ENCODE measurements at places on chromosomes 4 and X. TPM values are rescaled to one million over a fixed set of nuclear protein-coding genes. Genes with fewer than 3 reads are reported as not detected.

- H3K27me3 ChIP-seq, result no peaks in the 10 kb centered on the region
- H3K36me3 ChIP-seq, result no peaks in the 10 kb centered on the region
- H3K27ac ChIP-seq, result no peak overlapping the region
- no peak for DNase-seq
- no peak overlapping the region for H3K4me3 ChIP-seq
Measured at GRCh38 chr4:66565801-66566200, 895.5 kb upstream of the EPHA5 start.

- no peaks in the 10 kb centered on the region for H3K27me3 ChIP-seq
- no peaks in the 10 kb centered on the region for H3K36me3 ChIP-seq
- no peak for DNase-seq
- no peaks in the 10 kb centered on the region for H3K4me1 ChIP-seq
- no peak overlapping the region for H3K4me3 ChIP-seq
Measured at GRCh38 chrX:43446752-43447151, 209.3 kb upstream of the MAOA start.

DNA sequence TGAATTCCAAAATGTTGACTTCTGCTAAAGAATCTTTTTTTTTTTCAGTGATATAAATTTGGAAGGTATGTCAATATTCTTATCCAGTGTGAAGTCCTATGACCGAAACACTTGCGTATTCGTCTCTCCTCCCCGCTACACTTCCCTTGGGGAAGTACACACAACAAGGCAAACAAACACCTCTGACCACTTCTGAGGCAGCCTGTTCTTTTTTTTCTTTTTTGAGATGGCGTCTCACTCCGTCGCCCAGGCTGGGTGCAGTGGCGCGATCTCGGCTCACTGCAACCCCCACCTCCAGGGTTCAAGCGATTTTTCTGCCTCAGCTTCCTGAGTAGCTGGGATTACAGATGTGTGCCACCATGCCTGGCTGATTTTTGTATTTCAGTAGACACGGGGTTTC lies 78.1 kb upstream of the DHRSX start:
- peaks cover 3% of the 10 kb centered on the region for H3K4me1 ChIP-seq
- no peak overlapping the region for H3K4me3 ChIP-seq
- H3K27ac ChIP-seq, result no peak overlapping the region
- no peaks in the 10 kb centered on the region for H3K36me3 ChIP-seq

- H3K27ac ChIP-seq, result no peak overlapping the region
- no peaks in the 10 kb centered on the region for H3K4me1 ChIP-seq
- no peaks in the 10 kb centered on the region for H3K36me3 ChIP-seq
Measured at GRCh38 chr4:109590905-109591304, 30.9 kb downstream of the MCUB start.

GRCh38 chrX:140391313-140391712 lies 113.6 kb downstream of the SOX3 start:
- no peak overlapping the region for H3K27ac ChIP-seq
- H3K27me3 ChIP-seq, result no peaks in the 10 kb centered on the region
- H3K36me3 ChIP-seq, result no peaks in the 10 kb centered on the region
- H3K4me3 ChIP-seq, result no peak overlapping the region
- DNase-seq, result no peak

The DDIT4L gene
- 0.16 TPM for total RNA-seq

GRCh38 chr4:172232966-172233365 lies 419.8 kb downstream of the GALNTL6 start:
- no peak for DNase-seq
- H3K27me3 ChIP-seq, result no peaks in the 10 kb centered on the region
- no peaks in the 10 kb centered on the region for H3K4me1 ChIP-seq
- no peak overlapping the region for H3K4me3 ChIP-seq

The PCDH11X gene
- total RNA-seq, result 0.06 TPM

- no peaks in the 10 kb centered on the region for H3K36me3 ChIP-seq
- no peak for DNase-seq
- H3K27me3 ChIP-seq, result no peaks in the 10 kb centered on the region
Measured at GRCh38 chrX:50448565-50448964, 22.1 kb downstream of the DGKK start.

DNA sequence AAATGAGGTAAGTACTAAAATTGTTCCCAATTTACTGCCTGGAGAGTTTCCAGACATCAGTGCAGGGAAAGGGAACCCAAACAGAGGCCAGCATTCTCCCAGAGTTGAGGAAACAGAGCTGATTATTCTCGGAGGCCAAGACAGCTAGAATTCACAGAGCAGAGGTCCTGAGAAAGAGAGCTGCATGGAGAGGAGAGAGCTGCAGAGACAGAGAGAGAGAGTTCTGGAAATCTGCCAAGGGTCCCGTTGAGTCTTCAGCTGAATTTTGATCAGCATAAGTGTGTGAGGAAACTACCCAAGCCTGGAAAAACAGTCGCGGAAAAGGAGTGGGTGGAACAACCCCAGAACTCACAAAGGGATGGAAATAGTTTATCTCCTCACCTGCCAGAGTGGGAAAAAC lies 43.8 kb upstream of the GPR173 start:
- no peaks in the 10 kb centered on the region for H3K4me1 ChIP-seq
- H3K4me3 ChIP-seq, result no peak overlapping the region
- no peak for DNase-seq
- no peaks in the 10 kb centered on the region for H3K36me3 ChIP-seq

The PTTG2 gene
- not detected for total RNA-seq

The ANTXR2 gene
- 4.1 TPM for total RNA-seq

The PPP4R3C gene
- total RNA-seq, result not detected

- no peaks in the 10 kb centered on the region for H3K36me3 ChIP-seq
- DNase-seq, result no peak
- no peak overlapping the region for H3K27ac ChIP-seq
Measured at GRCh38 chr4:41590591-41590990, 52.6 kb downstream of the LIMCH1 start.

- H3K4me1 ChIP-seq, result no peaks in the 10 kb centered on the region
- no peaks in the 10 kb centered on the region for H3K27me3 ChIP-seq
- H3K27ac ChIP-seq, result no peak overlapping the region
- H3K4me3 ChIP-seq, result no peak overlapping the region
Measured at GRCh38 chrX:149871940-149872339, 9.0 kb upstream of the MAGEA8 start.

GRCh38 chr4:159516556-159517140 lies 413.8 kb downstream of the RAPGEF2 start:
- H3K27ac ChIP-seq, result no peak overlapping the region
- H3K36me3 ChIP-seq, result no peaks in the 10 kb centered on the region
- no peaks in the 10 kb centered on the region for H3K4me1 ChIP-seq

The LEF1 gene
- 0.28 TPM for total RNA-seq

DNA sequence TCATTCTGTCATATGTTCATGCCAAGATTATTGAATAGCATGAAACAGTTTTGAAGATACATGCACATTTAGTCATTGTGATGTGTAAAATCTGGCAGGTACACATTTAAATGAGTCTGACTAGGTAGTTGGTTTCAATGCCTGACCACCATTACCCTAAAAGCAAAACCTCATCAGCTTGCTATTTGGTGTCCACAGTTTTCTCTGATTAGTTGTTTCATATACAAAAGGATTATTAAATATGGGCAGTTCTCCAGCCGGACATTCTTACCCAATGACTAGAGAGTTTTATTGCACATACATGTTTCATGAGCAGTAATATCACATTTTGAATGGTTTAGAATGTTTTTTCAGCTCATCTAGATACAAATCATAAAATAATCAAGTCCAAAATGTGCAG lies 23.7 kb downstream of the DCHS2 start:
- H3K27me3 ChIP-seq, result no peaks in the 10 kb centered on the region
- no peak overlapping the region for H3K4me3 ChIP-seq
- no peak overlapping the region for H3K27ac ChIP-seq
- H3K36me3 ChIP-seq, result no peaks in the 10 kb centered on the region
- peaks cover 3% of the 10 kb centered on the region for H3K4me1 ChIP-seq

The TACC3 gene
- 1.8 TPM for total RNA-seq

DNA sequence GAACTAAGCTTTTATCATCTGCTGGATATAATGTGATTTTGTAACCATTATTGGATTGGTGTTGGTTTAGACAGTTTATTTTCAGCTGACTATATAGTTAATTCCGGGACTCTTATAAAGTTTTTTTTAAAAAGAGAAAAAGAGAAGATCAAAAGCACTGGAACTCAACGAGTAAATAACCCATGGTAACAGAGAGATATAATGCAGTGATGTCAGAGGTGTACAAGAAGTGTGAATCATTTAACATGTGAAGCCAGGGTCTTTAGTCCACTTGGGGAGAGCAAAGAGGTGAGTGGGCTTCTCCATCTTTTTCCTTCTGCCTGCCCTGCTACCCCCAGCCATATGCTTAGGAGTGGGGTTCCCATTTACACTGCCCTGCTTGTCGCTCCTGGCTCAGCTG lies 3.2 kb downstream of the TMEM165 start:
- H3K27ac ChIP-seq, result no peak overlapping the region
- peaks cover 10% of the 10 kb centered on the region for H3K4me1 ChIP-seq
- H3K36me3 ChIP-seq, result peaks cover 5% of the 10 kb centered on the region
- no peaks in the 10 kb centered on the region for H3K27me3 ChIP-seq
- DNase-seq, result no peak

The MBNL3 gene
- total RNA-seq, result 12.5 TPM

The USP26 gene
- total RNA-seq, result not detected

DNA sequence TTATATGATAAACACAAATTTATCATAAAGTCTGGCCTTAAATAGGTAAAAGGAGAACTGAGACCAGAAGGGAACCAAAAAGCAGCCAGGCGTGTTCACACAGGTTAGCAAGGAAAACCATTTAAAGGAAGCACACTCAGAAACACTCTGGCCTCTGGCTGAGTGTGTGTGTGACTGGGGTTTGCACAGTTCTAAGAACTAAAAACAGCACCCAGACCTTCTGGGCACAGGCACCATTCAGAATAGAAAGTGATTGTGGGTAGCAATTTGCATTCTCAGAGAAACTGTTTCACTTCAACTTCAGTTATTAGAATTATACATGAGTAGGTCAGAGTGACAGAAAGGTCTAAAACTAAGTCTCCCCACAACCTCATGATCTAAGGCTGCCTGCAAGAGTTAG lies 10.0 kb downstream of the GPR82 start:
- H3K27ac ChIP-seq, result no peak overlapping the region
- H3K4me1 ChIP-seq, result no peaks in the 10 kb centered on the region
- no peaks in the 10 kb centered on the region for H3K36me3 ChIP-seq
- H3K4me3 ChIP-seq, result no peak overlapping the region
- DNase-seq, result no peak

DNA sequence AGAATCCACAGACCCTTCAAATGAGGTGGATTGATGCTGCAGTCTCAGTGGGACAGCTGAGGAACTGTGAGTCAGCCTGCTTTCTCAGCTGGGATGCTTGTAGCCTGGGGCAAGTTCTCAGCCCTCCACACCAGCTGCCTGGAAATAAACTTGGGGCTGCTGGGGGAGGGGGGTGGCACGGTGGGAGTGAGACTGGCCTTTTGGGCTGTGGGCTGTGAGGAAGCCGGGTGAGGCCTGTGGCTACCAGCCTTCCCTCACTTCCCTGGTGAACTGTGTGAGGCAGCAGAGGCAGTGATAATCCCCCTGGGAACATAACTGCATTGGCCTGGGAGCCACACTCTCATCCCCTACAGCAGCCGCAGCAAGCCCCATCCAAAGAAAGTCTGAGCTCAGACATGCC lies 114.5 kb upstream of the GUCY1A1 start:
- no peak overlapping the region for H3K4me3 ChIP-seq
- H3K4me1 ChIP-seq, result no peaks in the 10 kb centered on the region
- H3K27ac ChIP-seq, result no peak overlapping the region

The GLRB gene
- total RNA-seq, result 7.3 TPM

GRCh38 chrX:15977644-15978043 lies 123.0 kb upstream of the AP1S2 start:
- peaks cover 8% of the 10 kb centered on the region for H3K27me3 ChIP-seq
- H3K4me1 ChIP-seq, result no peaks in the 10 kb centered on the region
- no peak overlapping the region for H3K4me3 ChIP-seq
- no peak for DNase-seq
- no peak overlapping the region for H3K27ac ChIP-seq

The MAOA gene
- total RNA-seq, result 64.1 TPM

GRCh38 chr4:159463235-159463634 lies 360.4 kb downstream of the RAPGEF2 start:
- no peaks in the 10 kb centered on the region for H3K4me1 ChIP-seq
- no peak for DNase-seq
- H3K27me3 ChIP-seq, result no peaks in the 10 kb centered on the region
- H3K4me3 ChIP-seq, result no peak overlapping the region
- H3K36me3 ChIP-seq, result no peaks in the 10 kb centered on the region

DNA sequence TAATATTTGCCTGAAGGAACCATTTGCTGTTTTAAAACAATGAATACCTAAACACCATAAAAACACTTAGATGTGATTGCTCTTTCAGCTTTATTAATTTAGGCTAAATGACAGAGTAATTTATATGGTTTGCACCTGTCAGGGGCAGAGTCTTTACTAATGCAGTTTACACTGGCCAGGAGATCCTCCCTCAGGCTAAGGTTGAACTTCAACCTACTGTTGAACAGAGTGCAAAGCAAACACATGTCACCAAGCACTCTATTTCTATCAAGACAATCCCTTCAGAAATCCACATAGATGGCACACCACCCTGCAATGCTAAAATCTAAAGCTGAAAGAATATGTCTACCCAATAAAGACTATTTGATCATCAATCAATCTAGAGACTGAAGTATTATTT lies 147.3 kb downstream of the KLHL13 start:
- H3K36me3 ChIP-seq, result no peaks in the 10 kb centered on the region
- no peaks in the 10 kb centered on the region for H3K4me1 ChIP-seq
- DNase-seq, result no peak
- H3K4me3 ChIP-seq, result no peak overlapping the region
- no peaks in the 10 kb centered on the region for H3K27me3 ChIP-seq

The INPP4B gene
- total RNA-seq, result 12.9 TPM

The PJA1 gene
- 6.5 TPM for total RNA-seq

- no peaks in the 10 kb centered on the region for H3K27me3 ChIP-seq
- no peaks in the 10 kb centered on the region for H3K4me1 ChIP-seq
- no peak overlapping the region for H3K4me3 ChIP-seq
- H3K27ac ChIP-seq, result no peak overlapping the region
- H3K36me3 ChIP-seq, result no peaks in the 10 kb centered on the region
Measured at GRCh38 chr4:182695009-182695408, 222.2 kb downstream of the DCTD start.

The PABPC1L2A gene
- not detected for total RNA-seq

DNA sequence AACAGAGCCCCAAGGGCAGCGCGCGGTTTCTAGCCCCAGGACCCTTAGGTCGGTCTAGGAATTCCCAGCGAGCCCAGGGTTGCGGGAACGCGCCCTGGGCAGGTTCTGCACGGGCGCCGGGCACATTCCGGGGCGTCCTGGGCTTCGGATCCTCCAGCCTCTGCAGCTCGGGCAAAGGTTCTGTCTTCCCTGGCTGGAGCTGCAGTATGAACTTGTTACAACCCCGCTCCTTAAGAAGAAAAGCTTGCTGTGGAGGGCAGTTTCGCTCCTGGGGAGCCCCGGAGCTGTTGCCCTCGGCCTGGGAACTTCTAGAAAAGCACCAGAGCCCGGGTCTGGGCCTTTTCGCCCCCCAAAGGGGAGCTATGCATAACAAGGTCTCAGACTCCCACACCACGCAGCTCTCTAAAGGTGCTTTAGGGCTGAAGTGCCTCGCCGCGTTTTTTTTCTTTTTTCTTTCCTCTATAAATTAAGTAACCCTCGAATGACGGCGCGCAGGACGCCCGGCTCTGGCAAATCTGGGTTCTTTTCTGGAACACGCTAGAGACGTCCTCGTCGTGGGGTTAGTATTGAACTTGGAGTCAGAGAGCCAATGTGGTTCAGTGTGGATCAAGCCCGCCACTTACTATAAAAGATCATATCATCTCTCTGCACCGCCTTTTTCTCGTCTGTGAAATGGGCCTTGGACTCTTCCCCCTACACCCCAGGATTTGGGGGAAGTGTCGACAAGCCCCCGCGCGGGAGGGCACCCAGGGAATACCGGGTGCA lies 5.7 kb downstream of the MSX1 start:
- no peak overlapping the region for H3K4me3 ChIP-seq
- H3K27ac ChIP-seq, result no peak overlapping the region
- peaks cover 65% of the 10 kb centered on the region for H3K27me3 ChIP-seq
- no peaks in the 10 kb centered on the region for H3K36me3 ChIP-seq
- no peaks in the 10 kb centered on the region for H3K4me1 ChIP-seq
- DNase-seq, result no peak

All from pancreas (tissue), 10 donors.